ENCODE measurements at places on chromosomes 5 and 9. TPM values are rescaled to one million over a fixed set of nuclear protein-coding genes. Genes with fewer than 3 reads are reported as not detected.

The SWI5 gene
- 22.0 TPM for total RNA-seq

DNA sequence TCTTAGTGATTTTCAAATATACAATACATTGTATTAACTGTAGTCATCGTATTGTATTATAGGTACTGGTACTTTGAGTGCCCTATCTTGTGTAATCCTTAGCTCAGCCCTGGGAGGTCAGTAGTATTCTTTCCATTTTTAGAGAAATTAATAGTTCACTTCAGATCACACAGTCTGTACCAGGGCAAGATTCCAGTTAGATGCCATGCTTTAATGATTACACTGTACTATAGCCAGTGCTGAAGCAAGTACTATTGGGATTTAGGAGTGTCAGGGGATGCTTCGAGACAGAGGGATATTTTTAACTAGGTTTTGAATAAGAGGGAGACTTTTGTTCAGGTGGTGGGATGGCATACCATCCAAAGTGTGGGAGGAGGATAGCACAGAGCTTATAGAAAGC, 41.0 kb upstream of the SLC27A6 start:
- no peak for DNase-seq

The CCDC192 gene
- total RNA-seq = 0.76 TPM

- no peak for DNase-seq
These were observed 79.2 kb downstream of the ZNF354C start for GRCh38 chr5:179139111-179139935.

All from upper lobe of left lung (tissue), 6 donors.